ENCODE measurements at places on chromosomes 7 and 10.
A peak's percentile ranks its signal among the peaks of the same experiment; 100 is the strongest.

DNA sequence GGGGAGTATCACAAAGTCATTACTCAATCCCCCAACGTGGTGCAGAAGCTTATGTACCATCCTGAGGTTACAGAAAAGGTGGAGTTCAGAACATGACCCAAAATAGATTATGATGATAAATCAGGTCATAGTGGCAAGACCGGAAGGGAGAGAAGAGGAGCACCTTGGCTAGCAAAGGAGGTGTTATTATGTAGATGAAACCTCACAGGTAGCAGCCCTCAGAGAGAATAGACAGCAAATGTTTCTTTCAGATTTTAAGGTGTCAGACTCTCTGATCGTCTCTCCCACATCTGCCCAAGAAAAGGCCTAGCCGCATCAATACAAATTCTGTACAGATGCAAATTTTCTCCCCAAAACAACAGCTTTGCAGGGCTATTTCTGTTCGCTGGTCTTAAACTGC lies 88.3 kb upstream of the SEMA3D start:
- DNase-seq: no peak

DNA sequence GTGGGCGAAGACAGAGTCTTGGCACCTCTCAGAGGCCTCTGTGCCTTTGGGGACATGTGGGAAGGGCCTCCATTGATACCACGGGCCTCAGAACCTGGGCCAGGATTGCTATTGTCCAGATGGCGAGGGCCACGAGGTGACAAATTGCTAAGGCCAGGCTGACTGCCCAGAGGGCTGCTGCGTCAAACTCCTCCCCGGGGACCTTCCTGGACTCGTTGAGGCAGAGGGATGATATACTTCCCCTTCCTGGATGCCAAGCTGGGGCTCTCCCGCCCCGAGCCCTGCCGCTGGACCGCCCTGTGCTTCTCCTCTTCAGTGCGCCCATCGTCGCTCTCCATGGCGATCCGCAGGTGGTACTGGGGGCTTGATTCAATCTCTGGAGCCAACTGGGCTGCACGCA lies 58.9 kb downstream of the LRRC72 start:
- no peak for DNase-seq

DNA sequence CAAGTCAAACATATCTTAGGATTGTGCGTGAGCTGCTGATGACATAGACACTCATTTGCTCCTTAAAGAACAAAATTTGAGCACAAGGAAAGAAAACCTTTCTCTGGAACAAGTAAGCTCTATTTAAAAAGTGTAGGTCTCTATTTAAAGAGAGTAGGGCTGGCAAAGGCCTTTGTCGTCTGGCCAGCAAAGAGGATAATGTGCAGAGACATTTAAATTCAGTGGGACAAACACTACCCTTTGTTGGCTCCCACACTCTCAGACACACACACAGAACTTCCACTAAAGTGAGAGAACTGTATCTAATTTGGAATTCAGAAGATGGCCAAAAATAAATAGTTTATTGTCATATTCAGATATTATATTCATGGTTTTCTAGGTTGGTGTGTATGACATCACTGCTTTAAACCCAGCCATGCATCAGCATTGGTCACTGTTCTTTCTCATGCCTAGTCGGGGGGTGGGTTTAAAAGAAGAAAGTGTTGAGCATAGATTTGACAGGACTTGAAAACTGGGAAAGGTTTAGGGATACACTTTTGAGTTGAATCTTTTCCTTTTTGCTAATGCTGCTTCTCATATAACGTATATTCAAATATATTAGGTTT lies 49.5 kb upstream of the HDAC9 start:
- no peak for DNase-seq

DNA sequence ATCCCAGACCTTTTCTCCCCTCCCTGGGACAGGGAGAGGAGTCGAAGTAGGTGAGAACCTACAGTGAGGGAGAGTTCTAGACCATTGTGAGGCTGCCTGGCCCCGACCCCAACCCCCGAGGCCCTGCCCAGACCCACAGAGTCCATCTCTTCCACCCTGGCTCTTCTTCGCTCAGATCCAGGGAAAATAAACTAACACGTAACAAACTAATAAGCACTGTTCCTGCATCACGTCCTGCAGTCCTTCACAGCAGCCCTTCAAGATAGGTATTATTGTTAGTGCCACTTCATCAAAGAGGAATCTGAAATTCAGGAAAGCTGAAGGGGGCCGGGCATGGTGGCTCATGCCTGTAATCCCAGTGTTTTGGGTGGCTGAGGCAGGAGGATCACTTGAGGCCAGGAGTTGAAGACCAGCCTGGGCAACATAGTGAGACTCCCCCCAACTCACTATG lies at the start of gene SPACDR:
Gene SPACDR (minus strand): TSS at position 51 of the 451 bp plus-strand sequence. CDS start 235 bp downstream, outside the sequence.
- DNase-seq: no peak

- no peak for DNase-seq
Observed at GRCh38 chr10:1169186-1169885, 113.2 kb downstream of the WDR37 start.

DNA sequence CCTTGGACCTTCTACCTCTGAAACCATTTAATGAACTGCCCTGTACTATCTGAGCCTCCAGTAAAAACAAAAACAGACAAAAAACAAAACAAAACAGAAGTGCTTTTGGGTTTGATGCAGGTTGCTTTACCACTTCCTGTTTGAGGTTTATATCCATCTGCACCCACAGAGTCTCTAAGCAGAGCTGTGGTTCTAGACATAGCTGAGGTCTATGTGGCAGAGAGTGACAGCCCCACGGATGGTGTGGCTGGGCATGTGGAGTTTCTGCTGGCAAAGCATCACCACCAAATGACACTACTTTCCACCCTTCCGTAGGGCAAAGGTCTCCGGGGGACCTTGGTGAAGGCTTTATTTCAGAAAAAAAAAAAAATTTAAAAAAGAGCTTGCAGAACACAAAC lies 754.2 kb downstream of the GRID1 start:
- peak; percentile 12 for DNase-seq

DNA sequence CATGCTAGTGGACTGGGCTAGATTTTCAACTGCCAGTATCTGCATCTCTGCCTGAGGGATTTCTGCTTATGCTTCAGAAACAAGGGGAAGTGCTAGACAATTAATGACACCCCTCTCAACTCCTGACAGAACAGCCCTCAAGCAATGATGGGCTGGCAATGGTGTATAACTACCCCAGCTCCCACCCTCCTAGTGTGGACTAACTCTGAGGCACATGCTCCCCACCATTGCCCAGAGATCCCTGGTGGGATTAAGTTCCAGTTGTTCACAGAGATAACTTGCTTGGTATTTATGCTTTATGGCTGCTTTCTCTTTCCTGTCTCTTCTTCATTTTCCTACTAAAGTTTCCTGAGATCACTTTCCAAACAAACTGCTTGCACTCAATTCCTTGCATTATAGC lies 113.5 kb downstream of the RPS24 start:
- no peak for DNase-seq

- no peak for DNase-seq
Observed at GRCh38 chr10:98265403-98266378, 2.3 kb downstream of the LOXL4 start.

DNA sequence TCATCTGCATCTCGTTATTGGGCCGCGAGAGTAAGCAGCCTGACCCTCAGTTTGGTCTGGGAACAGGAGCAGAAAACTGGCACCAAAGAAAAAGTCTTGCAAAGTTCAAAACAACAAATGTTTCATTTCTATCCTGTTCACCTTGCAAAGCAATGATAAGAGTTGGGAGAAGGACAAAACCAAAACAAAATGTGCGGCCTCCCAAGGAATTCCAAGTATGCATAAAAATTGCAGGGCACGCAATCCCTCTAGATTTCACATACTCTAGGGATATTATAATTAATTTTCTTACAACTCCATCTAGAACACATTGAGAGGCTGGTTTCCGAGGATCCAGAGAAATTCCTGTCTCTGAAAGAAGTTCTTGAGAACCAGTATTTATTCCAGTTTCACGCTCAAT lies 20.1 kb downstream of the CHUK start:
- DNase-seq: no peak

DNA sequence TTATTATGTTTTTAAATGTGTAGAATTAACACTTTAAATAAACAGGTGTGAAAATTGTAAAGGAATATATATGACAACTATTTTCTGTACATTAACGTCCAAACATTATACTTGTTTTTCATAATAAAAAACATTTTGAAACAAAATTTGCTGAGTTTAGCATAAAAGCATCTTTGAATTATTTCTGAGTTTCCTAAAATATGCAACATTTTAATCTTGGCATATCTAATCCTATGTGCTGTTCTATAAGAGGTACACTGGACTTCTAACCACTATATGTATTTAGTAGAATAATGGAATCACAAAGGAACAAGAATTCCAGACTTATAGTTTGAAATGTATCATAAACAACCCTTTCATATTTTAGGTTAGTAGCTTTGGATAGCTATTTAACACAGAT lies 16.6 kb downstream of the AKAP9 start:
- DNase-seq: peak; percentile 83

- no peak for DNase-seq
Observed at GRCh38 chr7:28701731-28702130, 256.4 kb downstream of the TRIL start.

DNA sequence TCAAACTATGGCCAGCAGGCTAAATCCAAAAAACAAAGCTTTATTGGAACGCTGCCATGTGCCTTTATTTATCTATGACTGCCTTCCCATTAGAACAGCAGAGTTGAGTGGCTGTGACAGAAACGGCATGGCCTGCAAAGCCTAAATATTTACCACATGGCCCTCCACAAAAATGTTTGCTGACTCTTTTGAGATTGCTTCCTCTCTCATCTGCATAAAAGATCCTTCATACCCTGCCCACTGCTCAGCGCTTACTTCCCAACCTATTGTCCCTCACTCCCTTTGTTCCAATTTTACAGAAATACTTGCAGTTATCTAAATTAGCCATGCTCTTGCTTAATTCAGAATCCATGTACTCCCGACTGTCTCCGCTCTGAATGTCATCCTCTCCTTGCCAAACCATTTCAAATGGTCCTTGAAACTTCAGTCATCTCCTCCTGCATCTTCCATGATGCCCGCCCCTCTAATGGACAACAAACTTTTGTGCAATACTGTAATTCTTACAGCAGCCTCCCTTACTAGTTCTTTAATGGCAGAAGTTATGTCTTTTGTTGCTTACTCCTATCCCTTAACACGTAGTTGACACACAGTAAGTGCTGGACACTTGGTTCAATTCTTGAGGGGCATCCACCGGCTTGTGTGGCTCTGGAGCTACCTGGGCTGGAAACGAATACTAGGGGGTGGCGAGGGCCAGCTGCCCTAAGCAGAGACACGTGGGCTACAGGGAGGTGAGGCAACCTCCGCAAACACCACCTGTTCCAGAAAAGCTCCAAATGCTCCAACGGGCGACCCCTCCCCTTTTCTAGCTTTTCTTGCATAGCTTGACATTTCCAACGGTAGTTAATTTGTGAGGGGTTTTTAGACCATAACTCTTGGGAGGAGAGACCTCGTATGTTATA lies 832 bp downstream of the XRCC2 start:
- peak; percentile 53 for DNase-seq

- no peak for DNase-seq
Observed at GRCh38 chr10:113047151-113047550, 97.1 kb downstream of the TCF7L2 start.

- no peak for DNase-seq
Observed at GRCh38 chr10:104117839-104118323, 4.1 kb upstream of the SFR1 start.

GRCh38 chr7:77687747-77688144 lies 8.5 kb upstream of the RSBN1L start:
- no peak for DNase-seq

DNA sequence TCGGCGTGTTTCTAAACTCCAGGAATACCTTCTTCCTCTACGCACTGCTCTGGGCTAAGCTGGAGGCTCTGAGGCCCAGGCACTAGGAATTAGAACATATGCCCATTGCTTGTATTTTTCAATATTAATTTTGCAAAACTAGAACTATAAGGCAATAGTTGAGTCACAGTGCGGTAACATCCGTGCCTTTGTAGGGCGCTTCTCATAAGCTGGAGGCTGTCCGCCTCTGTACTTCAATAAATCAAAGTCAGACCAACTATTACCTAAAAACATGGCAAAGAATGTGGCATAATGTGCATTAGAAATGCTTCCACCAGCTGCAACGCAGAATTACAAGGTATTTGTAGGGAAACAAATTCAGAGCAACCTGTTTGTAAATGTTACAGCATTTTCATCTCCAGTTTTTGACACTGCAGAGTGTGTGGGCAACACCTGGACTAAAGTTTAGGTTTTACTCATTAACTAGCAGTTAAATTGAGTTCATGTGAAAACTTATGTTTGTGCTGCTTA lies 440 bp upstream of the MINDY3 start:
- no peak for DNase-seq

- DNase-seq: no peak
Observed at GRCh38 chr10:659688-660141, 29.8 kb downstream of the DIP2C start.

All from OCI-M1 (cell line).